ENCODE measurements at places on chromosomes 12 and 14.

GRCh38 chr12:132264086-132265010 lies 65.0 kb downstream of the GALNT9 start:
- DNase-seq = peak; percentile 39

DNA sequence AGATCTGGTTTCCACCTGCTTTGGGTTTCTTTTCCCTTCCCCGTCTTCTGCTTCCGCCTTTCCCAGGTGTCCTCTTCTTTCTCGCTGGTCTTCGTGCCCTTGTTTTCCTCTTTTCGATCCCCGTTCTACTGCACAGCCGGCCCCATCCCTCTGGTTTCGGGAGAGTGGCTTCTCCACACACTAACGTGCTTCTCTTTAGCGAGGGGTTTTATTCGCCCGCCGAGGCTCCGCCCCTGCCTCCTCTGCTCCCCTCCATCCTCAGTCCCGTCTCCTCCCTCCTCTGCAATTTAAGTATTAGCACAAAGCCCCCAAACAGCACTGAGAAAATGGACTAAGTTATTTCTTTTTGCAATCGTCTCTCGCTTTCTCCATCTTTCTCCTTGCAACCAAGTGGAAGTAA lies at the start of gene SLC7A8:
Gene SLC7A8 (minus strand): TSS at position 182 of the 400 bp plus-strand sequence. CDS start 746 bp downstream, outside the sequence.
- peak; percentile 81 for DNase-seq

GRCh38 chr14:61494018-61494417 lies 172.6 kb downstream of the PRKCH start:
- no peak for DNase-seq

GRCh38 chr12:122067966-122068365 lies 10.6 kb upstream of the MLXIP start:
- DNase-seq = no peak

DNA sequence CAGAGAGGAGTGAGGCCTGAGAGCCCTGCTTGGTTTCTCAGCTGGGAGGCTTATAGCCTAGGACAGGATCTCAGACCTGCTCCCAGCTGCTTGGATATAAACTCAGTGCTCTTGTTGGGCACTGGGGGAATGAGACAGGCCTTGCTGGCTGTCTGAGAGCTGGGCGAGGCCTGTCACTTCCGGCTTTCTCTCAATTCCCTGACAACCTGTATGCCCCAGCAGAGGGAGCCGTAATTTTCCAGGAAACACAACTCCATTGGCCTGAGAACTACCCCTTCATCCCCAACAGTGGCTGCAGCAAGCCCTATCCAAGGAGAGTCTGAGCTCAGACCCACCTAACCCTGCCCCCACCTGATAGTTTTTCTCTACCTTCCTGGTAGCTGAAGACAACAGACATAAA lies 258.3 kb upstream of the STXBP6 start:
- DNase-seq = no peak

DNA sequence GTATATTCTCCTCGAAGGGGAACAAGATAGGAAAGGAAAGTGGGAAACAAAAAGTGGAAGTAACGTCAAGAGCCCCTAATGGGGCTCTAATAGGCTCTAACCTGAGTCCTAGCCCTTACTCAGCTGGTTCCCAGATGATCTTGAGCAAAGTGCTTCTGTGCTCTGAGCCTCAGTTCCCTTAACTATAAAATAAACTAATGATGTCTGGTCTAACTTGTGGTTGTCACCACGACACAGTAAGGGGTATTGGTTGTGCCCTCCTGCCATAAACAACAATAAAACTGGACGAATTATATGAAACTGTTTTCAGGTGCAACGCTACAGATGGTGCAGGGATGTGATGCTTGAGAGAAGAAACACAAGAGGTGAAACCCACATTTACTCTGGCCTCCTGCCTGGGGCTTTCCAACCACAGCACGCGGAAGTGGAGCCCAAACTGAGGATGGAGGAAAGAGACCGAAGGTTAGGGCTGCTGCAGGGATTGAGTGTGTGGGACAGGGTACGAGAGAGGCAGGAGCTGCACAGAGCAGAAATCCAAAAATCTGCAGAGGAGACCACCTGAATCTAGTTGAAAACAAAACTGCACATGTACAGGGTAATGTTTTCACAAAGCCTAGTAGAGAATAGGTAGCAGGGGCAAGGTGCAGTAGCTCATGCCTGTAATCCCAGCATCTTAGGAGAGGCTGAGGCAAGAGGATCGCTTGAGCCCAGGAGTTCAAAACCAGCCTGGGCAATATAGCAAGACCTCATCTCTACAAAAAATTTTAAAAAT lies 45.6 kb upstream of the BCL2L14 start:
- DNase-seq = no peak

DNA sequence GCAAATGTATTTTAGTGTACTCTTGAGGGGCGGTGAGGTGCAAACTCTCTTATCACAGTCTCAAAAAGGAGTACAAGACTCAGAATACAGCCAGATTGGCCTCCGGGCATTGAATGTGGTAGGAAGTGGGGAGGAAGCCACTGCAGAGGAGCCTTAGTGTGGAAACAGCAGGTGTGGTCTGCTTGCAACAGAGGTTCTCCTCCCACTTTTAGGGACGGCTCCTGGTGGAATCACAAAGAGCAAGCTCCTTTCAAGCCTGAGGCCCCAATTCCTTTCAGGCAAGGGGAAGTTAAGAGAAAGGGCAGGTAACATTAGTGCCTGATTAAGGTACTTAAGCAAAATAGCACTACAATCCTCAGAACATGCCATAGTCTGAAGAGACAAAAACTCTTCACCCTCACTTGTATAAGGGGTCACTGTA lies 23.7 kb upstream of the SLC2A3 start:
- DNase-seq = no peak

DNA sequence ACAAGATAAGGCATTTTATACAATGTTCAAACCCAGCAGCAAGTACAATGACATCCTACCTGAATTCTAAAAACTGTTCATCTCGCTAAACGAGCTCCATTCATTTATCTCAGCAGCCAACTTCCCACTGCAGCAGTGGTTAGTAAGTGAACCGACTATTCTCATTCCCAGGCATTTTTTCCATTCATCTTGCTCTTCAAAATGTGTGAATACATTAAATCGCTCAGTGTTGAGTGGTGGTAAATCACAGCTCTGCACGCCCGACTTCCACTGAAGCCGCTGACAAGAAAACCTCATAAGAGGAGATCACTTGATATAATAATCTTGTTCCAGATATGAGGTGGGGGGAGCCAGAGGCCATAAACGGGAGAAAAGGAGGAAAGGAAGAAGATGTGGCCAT lies 746.2 kb upstream of the USP15 start:
- DNase-seq = no peak

- no peak for DNase-seq
These were observed 91.3 kb downstream of the TSPAN9 start for GRCh38 chr12:3168223-3169221.

DNA sequence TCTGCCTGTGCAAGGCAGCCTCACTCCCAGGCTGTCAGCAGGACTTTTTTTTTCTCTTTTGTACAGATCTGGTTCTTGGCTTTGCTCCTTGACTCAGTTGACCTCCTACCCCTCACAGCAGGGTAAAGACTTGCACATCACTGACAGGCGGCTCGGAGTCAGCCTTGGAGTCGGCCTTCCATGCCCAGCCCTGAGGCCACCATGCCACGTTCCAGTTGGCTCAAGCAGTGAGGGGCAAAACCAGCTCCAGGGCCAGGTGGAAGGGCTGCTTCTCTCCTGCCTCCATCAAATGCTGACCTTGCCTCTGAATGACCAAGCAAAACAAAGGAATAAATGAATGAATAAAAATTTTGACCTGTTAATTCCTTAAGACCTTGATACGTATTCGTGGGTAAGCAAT lies 27.6 kb downstream of the JAG2 start:
- DNase-seq = no peak

GRCh38 chr14:35215110-35215813 lies 76.9 kb upstream of the PSMA6 start:
- no peak for DNase-seq

DNA sequence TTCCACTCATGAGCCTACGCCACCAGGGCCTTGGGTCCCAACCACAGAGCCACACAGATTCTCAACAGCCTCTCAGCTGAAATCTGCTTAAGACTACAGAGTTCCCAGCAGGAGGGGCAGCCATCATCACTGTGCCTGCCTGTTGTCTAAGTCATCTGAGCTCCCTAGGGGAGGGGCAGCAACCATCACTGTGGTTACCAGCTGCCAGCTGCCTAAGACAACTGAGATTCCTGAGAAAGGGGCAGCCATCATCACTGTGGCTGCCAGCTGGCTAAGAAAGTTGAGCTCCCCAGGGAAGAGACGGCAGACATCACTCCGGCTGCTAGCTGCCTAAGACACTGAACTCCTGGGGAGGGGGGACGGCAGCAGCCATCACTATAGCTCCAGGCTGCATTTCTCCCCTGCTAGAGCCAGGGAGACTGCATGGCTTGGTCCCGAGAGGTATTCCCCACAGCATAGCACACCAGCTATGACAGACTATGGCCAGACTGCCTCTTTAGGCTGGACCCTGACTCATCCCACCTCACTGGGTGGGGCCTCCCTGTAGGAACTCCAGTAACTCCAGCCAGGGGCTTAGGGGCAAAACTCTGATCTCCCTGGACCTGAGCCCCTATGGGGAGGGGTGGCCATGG lies 37.2 kb upstream of the C14orf132 start:
- DNase-seq = no peak

DNA sequence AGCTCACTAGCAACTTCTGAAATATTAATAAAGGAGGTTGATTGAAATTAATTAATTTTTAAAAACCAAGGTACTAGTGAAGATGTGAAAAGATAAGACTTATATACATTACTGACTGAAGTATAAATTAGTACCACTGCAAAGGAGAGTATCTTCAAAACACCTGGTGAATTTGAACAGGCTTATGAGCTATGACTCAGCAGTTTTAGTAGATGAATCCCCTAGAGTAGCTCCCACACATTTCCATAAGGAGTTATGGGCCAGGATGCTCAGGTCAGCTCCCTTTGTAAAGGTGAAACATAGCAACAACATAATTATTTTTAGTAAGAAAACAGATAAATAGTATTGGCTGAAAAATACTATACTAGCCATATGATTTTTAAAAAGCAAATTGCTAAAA lies 218.6 kb downstream of the SYT1 start:
- no peak for DNase-seq

DNA sequence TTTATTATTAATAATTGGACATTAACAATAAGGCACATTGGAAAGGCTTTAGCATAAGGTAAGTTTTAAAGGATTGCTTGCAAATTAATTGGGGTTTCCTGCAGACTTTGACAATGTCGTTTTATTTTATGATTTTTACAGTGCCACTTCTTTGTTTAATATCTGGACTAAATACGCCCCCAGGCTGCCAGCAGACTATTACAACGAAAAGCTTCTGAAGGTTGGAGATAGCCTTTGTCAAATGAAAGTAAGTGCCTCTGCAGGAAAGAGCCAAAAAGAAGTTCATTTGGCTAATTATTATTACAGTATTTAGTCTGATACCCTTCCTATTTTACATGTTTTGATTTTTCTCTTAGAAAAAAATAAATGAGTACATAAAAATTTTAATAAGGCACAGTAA lies 11.3 kb downstream of the CFAP54 start:
- DNase-seq = no peak

GRCh38 chr12:72790273-72790672 lies 518.1 kb downstream of the TRHDE start:
- DNase-seq = no peak

GRCh38 chr14:26293909-26294308 lies 303.9 kb downstream of the NOVA1 start:
- DNase-seq = no peak

GRCh38 chr14:64792871-64793560 lies 86.7 kb downstream of the SPTB start:
- no peak for DNase-seq

DNA sequence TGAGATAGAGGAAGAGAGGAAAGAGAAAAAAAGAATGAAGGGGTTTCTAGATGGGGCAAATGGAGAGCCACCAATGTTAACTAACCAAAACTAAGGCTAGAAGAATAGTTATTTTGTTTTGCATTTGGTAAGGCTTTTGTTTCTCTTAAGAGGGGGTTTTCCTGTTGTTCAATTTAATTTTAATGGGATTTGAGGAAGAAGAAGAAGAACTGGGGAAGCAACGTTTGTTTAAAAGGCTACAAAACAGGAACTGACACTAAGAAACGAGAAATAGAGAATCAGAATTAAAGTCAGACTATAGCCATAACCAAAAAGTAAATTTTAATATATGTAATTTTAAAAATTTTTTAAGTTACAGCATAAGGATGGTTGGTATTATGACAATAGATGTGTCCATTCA lies 13.7 kb downstream of the TXNDC16 start:
- DNase-seq = no peak

GRCh38 chr12:176321-177181 lies 37.4 kb downstream of the SLC6A12 start:
- DNase-seq = no peak

DNA sequence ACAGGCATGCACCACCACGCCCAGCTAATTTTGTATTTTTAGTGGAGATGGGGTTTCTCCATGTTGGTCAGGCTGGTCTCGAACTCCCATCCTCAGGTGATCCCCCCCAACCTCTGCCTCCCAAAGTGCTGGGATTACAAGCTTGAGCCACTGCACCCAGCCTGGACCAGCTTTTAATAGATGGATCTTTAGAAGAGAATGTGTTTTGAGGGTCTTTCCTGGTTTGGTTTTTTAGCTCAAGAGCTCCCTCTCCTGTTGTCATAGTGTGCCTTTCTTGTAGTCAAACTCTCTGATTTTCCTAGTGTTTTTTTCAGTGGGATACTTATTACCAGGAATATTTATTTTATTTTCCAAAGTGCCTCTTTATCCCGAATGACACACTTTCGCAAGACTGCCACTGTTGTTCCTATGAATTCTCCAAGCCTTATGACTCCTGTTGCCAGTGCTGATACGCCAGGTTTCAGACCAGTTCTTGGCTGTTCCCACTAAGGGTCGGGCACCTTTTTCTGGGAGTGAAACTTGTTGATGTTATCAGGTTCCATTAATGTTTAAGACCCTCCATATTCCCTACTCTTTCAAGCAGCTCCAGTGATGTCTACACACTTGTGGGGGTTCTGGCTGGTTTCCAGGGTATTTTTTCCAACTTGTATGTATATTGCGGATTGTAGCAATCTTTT lies 31.5 kb upstream of the LIMA1 start:
- no peak for DNase-seq

GRCh38 chr12:125193376-125194152 lies 128.3 kb downstream of the AACS start:
- no peak for DNase-seq

DNA sequence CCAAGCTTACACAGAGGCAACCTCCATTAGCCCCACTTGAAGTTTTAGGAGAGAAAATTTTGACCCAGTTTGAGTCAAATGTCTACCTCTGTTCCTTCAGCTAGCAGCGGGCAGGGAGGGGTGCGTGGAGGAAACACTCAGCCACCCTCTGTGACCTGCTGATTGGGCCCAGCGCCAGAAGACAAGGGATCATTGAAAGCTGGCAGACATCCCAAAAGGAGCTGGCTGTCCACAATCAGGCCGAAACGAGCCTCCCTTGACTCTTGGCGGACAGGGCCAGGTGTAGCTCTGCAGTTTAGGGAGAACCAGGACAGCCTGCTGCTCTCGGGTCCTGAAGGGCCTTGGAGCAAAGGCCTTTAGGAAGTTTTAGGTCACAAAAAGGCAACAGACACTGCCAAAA lies 41.3 kb downstream of the CD9 start:
- DNase-seq = peak; percentile 88
